Sigmoid colon (tissue), 7 donors: ENCODE measurements at places on chromosomes 6 and 20. TPM values are rescaled to one million over a fixed set of nuclear protein-coding genes. Genes with fewer than 3 reads are reported as not detected.

Gene NKAIN2
- total RNA-seq = 1.1 TPM

- no peak for DNase-seq
These were observed 36.7 kb downstream of the MARCKS start for GRCh38 chr6:113893866-113894265.

DNA sequence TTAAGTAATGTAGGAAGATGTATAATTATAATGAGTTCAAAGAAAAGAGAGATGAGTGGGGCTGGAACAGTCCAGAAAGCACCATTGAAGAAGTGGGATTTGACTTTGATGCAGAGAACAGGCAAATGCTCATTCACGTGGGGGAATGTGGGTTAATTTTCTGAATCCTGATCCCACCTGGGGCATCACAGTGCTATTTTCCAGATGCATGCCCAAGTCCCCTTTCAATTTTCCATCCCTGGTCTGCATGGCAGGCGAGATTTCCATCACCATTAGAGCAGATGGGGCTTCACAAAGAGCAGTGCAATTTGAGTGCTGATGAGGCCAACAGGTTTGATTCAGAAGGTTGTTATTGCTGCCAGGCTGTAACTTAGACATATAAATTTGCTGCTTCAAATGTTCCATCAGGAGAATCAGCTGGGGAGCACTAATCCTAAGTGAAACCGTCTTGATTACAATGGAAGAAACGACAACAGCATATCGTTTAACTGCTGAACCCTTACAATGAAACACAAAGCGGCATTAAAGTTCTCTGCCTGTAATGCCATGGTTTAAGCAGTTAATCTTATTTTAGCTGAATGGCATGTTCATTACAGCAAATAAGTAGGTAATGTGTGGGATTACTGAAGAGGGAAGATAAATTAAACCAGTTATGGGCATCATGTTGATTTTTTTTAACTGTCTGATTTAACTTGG, 45.2 kb downstream of the OSTM1 start:
- DNase-seq = no peak

Gene FOXA2
- total RNA-seq = not detected

GRCh38 chr20:18853946-18854646, 40.5 kb downstream of the SCP2D1 start:
- no peak for DNase-seq

Gene PRKN
- total RNA-seq = 9.7 TPM

GRCh38 chr6:31581434-31582229, 592 bp downstream of the LTB start:
- DNase-seq = no peak

Gene C4B
- 74.2 TPM for total RNA-seq

GRCh38 chr6:112215488-112216284, 38.7 kb downstream of the LAMA4 start:
- no peak for DNase-seq

Gene LKAAEAR1
- total RNA-seq = not detected

GRCh38 chr20:31632548-31633338, 5.0 kb upstream of the COX4I2 start:
- no peak for DNase-seq

Gene USP49
- total RNA-seq = 2.8 TPM

- no peak for DNase-seq
These were observed 261.4 kb upstream of the JARID2 start for GRCh38 chr6:14984519-14984853.

DNA sequence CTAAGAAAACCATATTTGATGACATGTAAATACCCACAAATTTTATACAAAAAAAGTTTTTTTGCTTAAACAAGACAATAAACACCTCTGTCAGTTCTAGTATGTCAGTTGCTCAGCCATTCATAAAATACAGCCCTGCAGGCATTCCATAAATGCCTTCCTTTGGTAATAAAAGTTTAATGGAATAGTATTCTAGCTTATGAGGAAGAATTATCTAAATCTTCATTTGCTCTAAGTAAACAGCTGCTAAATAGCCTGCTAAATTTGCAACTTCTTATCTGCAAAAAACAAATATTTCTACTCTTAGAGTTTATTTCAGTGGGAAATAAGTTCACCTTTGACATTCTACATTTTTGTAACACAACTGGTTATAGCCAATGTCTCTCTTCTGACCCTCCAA, 108.8 kb downstream of the SMLR1 start:
- no peak for DNase-seq

- DNase-seq = no peak
These were observed 2.4 kb downstream of the SLC22A1 start for GRCh38 chr6:160124007-160124406.

Gene C6orf58
- total RNA-seq = not detected

Gene TRIM31
- total RNA-seq = not detected

- peak; percentile 66 for DNase-seq
These were observed 531.3 kb upstream of the JAG1 start for GRCh38 chr20:11204926-11205768.

GRCh38 chr6:68256391-68256790, 378.7 kb upstream of the ADGRB3 start:
- DNase-seq = no peak

DNA sequence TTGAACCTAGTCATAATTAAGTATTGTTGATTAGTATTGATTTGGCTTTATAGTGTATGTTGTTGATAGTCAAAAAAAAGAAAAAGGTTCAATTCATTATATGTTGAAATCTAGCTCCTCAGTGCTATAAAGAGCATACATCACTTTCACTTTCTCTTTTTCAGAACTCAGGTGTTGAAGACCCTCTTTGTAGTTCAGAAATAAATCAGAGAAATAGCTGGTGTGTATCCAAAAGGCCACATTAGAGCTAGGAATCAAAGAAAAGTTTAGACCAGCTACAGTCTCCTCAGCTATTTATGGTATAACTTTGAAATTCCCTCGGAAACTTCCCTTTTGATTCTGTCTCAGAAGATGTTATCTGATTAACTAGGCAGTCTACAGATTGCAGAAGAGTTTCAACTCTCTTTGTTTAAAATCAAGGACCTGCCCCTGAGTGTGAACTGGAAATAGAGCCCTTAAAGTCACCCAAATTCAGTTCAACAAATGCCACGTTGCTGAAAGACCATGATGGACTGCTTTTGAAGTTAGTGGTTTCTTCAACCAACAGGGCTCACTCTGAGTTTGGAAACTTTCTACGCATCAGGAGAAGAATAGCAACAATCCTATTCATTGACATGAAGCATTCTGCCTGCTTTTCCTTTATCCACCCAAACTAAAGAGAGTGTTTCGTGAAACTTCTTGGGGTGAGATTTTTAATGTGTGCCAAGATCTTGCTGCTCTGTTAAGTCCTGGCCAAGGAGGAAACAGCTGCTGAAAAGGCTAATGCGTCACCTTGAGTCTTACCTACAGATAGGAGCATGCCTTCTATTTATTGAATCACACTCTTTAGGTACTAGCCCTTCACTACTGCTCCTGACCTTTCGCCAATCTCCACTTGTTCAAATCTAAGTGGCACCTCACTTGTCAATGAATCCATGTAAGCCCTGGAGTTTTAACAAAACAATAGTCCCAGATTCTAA, 111.7 kb downstream of the TNFRSF21 start:
- no peak for DNase-seq

Gene STMND1
- total RNA-seq = 0.27 TPM

Gene CAP2
- total RNA-seq = 67.1 TPM

- DNase-seq = no peak
These were observed 382.3 kb downstream of the CD83 start for GRCh38 chr6:14499841-14500240.

DNA sequence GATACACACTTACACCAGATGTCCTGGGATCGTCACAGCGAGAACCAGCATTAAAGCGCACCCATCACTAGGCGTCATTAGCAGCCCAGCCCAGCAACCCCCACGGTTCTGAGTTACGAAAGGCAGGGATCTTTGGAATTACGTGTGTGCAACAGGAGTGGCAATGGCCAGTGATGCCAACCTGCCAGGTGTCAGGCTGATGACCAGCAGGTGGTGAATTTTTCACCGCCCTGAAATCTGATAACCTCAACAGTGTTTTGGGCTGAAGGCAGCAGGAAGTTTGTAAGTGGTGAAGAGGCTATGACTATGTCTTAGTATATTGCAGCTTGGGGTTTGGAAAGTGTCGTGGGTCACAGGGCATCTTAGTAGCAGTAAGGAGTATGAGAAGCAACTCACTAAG, 166.1 kb downstream of the TMEM242 start:
- no peak for DNase-seq

DNA sequence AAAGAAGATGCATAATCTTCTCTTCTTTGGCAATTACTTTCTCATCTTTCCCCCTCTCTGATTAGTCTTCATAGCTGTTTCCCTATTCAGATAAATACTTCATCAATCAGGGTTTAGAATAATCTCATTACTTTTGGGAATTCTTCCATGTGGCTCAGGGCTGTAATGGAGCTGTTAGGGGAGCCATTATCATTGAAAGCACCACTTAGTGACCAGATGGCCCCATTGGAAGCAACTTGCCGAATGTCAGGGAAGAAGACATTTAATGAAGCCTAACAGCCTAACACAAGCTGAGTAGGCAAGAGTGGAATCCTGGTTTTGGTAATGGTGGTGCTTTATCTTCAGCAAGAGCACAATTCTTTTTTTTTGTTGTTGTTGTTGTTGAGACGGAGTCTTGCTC, 45.0 kb downstream of the TIAM2 start:
- no peak for DNase-seq

GRCh38 chr6:16841241-16841640, 80.0 kb upstream of the ATXN1 start:
- no peak for DNase-seq

GRCh38 chr6:8844968-8845367, 409.6 kb upstream of the SLC35B3 start:
- no peak for DNase-seq

- DNase-seq = no peak
These were observed 77.7 kb downstream of the ANKRD60 start for GRCh38 chr20:58150772-58151171.

- DNase-seq = no peak
These were observed 122.6 kb downstream of the GPX5 start for GRCh38 chr6:28648035-28648877.

Gene TINAG
- not detected for total RNA-seq

Gene HSPA1B
- total RNA-seq = 122 TPM

DNA sequence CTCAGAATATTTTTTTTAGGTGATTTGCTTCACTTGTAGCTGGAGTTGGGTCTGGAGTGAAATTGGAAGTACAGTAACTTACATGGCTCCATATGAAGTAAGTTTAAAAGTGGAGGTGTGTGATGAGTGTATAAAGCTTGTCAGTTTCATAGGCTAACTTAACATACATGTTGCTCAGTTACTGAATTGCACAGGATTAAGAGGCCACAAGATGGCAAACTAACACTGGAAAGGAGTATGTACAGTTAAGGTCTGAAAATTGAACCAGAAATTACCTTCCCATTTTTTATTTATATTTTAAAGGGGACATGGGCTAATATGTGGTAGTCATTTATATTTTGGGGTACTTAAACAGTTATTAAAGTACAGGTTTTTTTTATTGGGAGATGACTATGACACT, 45.3 kb upstream of the SMIM8 start:
- DNase-seq = no peak

Gene SFTA2
- total RNA-seq = not detected

DNA sequence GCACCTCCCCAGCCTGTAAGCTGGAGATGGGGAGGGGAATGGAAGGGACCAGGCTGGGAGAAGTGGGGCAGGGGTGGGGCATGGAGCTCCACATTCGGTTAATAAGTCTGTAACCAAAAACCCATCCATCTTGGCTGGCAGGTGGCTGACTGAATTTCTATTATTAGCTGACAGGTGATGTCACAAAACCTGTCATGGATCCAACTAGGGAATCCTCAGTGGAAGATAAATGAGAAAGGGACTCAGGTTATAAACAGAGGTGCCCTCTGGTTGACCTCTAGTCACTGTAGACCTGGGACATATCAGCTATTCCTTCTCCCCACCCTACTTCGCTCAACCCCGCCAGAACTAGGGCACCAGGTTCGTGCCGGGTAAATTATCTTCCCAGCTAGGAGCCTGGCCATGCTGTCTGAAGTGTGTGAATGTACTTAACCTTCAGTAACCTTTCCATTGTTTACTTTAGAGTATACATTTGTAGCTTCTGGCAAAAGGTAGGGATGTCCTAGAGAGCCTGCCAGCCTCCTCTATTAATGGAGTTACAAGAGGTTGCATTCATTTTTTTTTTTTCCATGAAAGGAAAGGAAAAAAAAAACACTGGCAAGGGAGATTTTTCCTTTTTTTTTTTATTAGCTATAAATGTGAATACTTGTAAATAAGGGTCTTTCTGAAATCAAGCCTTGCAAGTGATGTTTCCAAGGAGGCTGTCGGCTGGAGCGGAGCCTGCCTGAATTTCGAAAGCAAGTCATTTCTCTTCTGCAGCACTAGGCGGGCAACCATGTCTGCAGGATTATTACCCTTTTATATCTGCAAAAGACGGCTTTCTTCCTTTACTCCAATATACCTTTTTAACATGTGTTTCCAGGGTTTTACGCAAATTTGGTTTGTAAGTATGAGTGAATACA, 135.9 kb downstream of the TMEM242 start:
- DNase-seq = peak; percentile 75

Gene RIPPLY2
- not detected for total RNA-seq

DNA sequence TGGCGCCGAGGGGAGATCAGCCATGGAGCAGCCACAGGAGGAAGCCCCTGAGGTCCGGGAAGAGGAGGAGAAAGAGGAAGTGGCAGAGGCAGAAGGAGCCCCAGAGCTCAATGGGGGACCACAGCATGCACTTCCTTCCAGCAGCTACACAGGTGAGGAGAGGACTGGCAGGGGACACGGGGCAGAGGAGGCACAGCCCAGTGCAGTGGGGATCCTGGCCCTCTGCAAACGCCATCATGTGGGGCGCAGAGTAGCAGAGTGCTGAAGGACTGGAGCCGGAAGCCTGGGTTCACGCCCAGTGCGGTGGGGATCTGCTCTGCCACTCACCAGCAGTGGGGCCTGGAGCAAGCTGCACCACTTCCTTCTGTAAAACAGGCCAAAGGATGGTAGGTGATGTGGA, 41.1 kb upstream of the FANCE start:
- no peak for DNase-seq

DNA sequence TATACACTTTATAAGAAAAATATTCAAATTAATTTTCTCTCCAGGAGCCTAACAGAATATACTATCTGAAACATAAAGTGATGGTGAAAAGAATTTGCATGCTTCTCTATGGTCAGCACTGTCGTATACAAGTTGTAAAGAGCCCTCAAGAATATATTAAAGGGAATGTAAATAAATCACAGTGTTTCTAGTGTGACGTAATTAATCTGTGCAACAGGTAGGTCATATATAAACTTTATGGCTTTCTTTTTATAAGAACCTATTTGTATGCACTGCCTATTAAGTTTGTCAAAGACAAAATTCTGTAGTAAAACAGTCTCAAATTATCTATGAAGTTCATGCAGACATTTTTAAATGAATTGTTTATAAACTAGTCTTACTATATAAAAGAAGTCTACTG, 347.9 kb upstream of the EYS start:
- no peak for DNase-seq

GRCh38 chr6:161624111-161624510, 350.2 kb upstream of the AGPAT4 start:
- DNase-seq = no peak

Gene NEURL2
- 20.9 TPM for total RNA-seq

DNA sequence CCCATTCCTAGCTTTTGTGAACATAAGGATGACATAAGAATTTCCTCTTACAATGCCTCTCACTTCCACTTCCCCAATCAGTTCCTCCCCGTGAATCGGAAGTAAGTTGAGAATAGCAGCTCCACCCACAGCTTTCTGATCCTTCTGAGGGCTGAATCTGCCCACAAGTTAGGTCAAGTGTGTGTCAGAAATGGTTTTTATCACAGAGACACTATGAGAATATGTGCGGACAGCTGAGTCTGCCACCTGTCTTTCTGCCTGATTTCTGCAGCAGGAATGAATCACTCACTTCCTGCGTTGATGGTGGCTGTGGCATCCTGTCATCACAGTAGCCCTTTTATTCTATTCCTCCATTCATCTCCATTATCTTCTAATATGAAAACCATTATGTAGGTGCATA, 70.2 kb downstream of the RIN2 start:
- DNase-seq = no peak
